Activated CD8-positive, alpha-beta memory T cell treated with anti-CD3 and anti-CD28 coated beads for 1 hour (primary cell): ENCODE measurements at places on chromosomes 7 and 10.

- no peak for DNase-seq
Observed at GRCh38 chr10:129725890-129726631, 238.0 kb downstream of the EBF3 start.

DNA sequence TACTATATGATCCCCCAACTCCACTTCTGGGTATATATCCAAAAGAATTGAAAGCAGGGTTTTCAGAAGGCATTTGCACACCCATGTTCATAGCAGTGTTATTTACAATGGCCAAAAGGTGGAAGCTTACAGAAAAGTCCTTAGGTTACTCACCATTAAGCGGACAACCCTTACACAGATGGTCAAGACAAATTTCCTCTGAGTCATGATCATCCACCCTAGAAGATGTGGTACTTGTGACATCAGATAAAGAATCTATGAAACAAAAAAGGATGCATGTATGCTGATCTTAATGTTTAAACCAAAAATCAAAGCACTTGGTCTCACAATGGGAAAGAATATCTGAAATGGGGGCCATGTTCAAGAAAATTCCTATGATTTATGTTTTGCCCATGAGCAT is 31.1 kb downstream of the ZC3HAV1 start:
- no peak for DNase-seq

GRCh38 chr7:4754433-4755010 is 20.9 kb upstream of the AP5Z1 start:
- DNase-seq, result no peak

- DNase-seq, result no peak
Observed at GRCh38 chr7:25789701-25790640, 362.0 kb upstream of the NFE2L3 start.

GRCh38 chr10:129580010-129580409 is 113.0 kb downstream of the MGMT start:
- no peak for DNase-seq

DNA sequence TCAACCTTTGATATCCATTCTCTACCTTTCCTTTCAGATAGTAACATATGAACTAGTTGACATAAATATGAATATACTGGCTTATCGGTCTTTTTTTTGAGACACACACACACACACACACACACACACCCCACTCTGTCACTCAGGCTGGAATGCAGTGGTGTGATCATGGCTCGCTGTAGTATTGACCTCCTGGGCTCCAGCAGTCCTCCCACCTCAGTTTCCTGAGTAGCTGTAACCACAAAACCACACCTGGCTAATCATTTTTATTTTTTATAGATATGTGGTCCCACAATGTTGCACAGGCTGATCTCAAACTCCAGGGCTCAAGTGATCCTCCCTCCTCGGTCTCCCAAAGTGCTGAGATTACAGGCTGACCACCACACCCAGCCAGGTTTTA is 14.2 kb upstream of the NT5C3A start:
- DNase-seq, result no peak

- no peak for DNase-seq
Observed at GRCh38 chr10:110312206-110312605, 7.5 kb upstream of the SMNDC1 start.

- no peak for DNase-seq
Observed at GRCh38 chr7:18191341-18191740, 163.7 kb upstream of the PRPS1L1 start.

DNA sequence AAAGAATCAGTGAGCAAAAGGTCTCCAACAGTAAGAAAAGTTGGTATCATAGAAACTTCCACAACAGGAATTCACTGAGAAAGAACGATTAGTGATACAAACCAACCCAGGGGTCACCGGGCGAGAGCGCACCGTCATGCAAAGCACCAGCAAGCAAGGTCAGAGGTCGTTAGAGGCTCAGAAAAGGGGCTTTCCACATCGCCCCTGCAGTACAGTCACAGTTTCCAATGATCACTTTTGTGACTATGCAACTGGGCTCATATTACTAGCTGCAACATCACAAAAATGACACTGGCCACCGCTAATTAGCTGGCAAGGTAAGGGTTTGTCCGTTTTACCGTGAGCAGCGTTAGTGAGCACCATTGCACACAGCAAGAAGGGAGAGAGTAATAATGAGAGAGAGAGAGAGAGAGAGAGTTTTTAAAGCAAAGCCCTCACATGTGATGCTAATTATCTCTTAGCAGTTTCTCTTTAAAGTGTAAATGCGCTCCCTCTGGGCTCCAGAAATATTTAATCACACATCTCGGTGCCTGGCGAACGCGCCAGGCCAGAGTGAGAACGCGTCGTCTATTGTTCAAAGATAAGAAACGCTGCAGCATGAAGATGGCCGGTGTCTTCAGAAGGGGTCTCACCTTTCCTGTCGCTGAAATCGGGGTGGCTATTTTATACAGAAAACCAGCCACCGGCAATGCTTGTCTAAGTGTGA is 237.5 kb downstream of the DNAJB6 start:
- no peak for DNase-seq
